Activated naive CD8-positive, alpha-beta T cell treated with anti-CD3 and anti-CD28 coated beads, Interleukin-2, amount 10 ng/mL, durations not matched to agents 7 days and 5 days (primary cell): ENCODE measurements at places on chromosomes 12 and 14. TPM values are rescaled to one million over a fixed set of nuclear protein-coding genes. Genes with fewer than 3 reads are reported as not detected.
A peak's percentile ranks its signal among the peaks of the same experiment; 100 is the strongest.

Gene OGFOD2
- 35.5 TPM for total RNA-seq

Gene PLA2G1B
- not detected for total RNA-seq

Gene SLC7A8
- 1.8 TPM for total RNA-seq

Gene GALNT8
- total RNA-seq, result 0.33 TPM

Gene TPPP2
- total RNA-seq, result not detected

Gene PMEL
- 0.42 TPM for total RNA-seq

Gene CIROP
- not detected for total RNA-seq

GRCh38 chr12:89949457-89950195 is 241.0 kb upstream of the ATP2B1 start:
- H3K27ac ChIP-seq, result no peak overlapping the region
- H3K36me3 ChIP-seq, result peaks cover 2% of the 10 kb centered on the region
- no peaks in the 10 kb centered on the region for H3K27me3 ChIP-seq
- H3K4me1 ChIP-seq, result peaks cover 16% of the 10 kb centered on the region
- H3K4me3 ChIP-seq, result peak overlapping the region; percentile 44

- no peak overlapping the region for H3K27ac ChIP-seq
- no peaks in the 10 kb centered on the region for H3K36me3 ChIP-seq
- H3K4me3 ChIP-seq, result no peak overlapping the region
- H3K27me3 ChIP-seq, result no peaks in the 10 kb centered on the region
Observed at GRCh38 chr14:51039252-51039651, 55.7 kb downstream of the TRIM9 start.

DNA sequence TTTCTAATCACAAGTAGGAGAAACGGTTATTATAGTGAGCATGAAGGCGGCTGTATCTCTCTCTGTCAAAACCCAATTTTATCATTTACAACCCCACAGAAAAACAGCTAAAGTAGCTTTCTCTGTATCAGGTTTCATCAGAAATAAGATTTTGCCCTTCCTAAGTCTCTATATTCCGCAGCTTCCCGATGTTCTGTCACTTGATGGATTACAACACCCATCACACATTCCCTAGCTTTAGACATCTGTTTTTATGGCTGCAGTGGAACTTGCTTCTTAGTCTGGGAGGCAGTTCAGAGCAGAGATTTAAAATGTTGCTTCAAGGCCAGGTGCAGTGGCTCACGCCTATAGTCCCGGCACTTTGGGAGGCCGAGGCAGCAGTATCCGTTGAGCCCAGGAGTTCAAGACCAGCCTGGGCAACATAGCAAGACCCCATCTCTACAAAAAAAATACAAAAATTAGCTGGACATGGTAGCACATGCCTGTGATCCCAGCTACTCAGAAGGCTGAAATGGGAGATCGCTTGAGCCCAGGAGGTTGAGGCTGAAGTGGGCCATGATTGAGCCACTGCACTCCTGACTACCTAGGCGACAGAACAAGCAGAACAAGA is 27.6 kb upstream of the FOXN3 start:
- DNase-seq, result no peak
- H3K36me3 ChIP-seq, result peaks cover 29% of the 10 kb centered on the region
- H3K4me3 ChIP-seq, result peak overlapping the region; percentile 76
- H3K4me1 ChIP-seq, result peaks cover 44% of the 10 kb centered on the region
- H3K27ac ChIP-seq, result peak overlapping the region; percentile 91

DNA sequence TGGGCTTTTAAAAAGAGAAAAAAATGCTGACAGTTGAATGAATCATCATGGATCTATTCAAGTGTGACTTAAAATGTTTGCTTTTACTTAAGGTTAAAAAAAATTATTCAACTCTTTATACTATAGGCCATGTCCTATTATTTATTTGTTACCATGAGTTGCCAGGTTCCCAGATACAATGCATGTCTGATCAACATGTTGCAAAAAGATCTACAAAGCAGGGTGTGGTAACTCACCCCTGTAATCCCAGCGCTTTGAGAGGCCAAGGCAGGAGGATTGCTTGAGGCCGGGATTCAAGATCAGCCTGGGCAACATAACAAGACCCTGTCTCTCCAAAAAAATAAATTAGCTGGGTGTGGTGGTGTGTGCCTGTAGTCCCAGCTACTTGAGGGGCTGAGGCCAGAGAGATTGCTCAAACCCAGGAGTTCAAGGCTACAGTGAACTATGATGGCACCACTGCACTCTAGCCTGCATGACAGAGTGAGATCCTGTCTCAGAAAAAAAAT is 460.8 kb downstream of the BCAT1 start:
- H3K36me3 ChIP-seq, result no peaks in the 10 kb centered on the region
- no peak overlapping the region for H3K27ac ChIP-seq
- no peak overlapping the region for H3K4me3 ChIP-seq
- no peak for DNase-seq
- no peaks in the 10 kb centered on the region for H3K27me3 ChIP-seq
- H3K4me1 ChIP-seq, result no peaks in the 10 kb centered on the region

- peak overlapping the region; percentile 29 for H3K4me3 ChIP-seq
- H3K36me3 ChIP-seq, result no peaks in the 10 kb centered on the region
- no peak for DNase-seq
- H3K27me3 ChIP-seq, result peaks cover 2% of the 10 kb centered on the region
Observed at GRCh38 chr14:92759300-92759678, 10.9 kb upstream of the LGMN start.

DNA sequence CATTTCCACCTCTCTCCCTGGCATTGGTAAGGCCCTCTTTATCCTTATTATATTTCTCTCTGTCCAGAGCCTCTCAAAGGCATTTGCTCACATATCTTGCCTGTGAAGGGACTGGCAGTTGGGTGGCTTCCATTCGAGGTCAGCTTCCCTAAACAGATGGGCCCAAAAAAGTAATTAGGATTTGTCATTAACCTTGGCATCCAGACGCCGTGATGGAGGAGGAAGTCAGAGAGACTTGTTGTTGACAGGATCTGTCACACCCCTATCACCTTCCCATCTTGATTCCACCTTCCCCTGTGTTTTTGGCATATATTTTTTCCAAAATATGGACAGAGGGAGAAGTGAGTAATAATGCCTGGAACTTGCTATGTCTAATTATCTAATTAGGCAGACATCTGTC is 54.0 kb upstream of the OAS1 start:
- H3K27ac ChIP-seq, result no peak overlapping the region
- DNase-seq, result no peak
- H3K36me3 ChIP-seq, result no peaks in the 10 kb centered on the region
- H3K4me3 ChIP-seq, result no peak overlapping the region
- H3K4me1 ChIP-seq, result no peaks in the 10 kb centered on the region

- H3K36me3 ChIP-seq, result peaks cover 10% of the 10 kb centered on the region
- no peak for DNase-seq
- H3K4me1 ChIP-seq, result no peaks in the 10 kb centered on the region
- no peak overlapping the region for H3K27ac ChIP-seq
Observed at GRCh38 chr14:102344485-102344884, 18.2 kb downstream of the CINP start.

DNA sequence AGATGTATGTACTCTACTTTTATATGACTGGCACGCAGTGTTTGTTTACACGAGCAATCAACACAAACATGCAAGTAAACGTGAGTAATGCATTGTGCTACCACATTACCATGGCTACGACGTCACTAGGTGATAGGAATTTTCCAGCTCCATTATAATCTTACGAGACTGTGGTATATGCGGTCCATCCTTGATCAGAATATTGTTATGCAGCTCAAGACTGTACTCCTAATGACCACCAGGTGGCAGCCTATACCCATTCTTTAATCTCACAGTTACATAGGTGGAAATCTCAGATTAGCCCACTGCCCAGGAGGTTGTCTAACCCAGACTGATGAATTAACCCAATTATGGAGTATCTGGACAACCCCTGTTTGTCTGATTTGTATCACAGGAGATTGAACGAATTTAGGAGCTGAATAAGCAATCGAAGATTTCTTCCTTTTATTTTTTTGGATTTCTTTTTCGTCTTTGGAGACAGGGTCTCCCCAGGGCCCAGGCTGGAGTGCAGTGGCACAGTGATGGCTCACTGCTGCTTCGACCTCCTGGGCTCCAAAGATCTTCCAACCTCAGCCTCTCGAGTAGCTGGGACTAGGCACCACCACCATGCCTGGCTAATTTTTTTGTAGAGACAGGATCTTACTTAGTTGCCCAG is 8.7 kb upstream of the TESPA1 start:
- peaks cover 4% of the 10 kb centered on the region for H3K36me3 ChIP-seq
- H3K27ac ChIP-seq, result no peak overlapping the region
- peaks cover 33% of the 10 kb centered on the region for H3K4me1 ChIP-seq

- H3K27me3 ChIP-seq, result peaks cover 62% of the 10 kb centered on the region
- H3K36me3 ChIP-seq, result no peaks in the 10 kb centered on the region
- H3K4me1 ChIP-seq, result peaks cover 8% of the 10 kb centered on the region
- DNase-seq, result peak; percentile 67
- no peak overlapping the region for H3K27ac ChIP-seq
Observed at GRCh38 chr14:62117010-62117750, 355.0 kb downstream of the SNAPC1 start.

- no peak overlapping the region for H3K4me3 ChIP-seq
- H3K27ac ChIP-seq, result no peak overlapping the region
- DNase-seq, result no peak
- no peaks in the 10 kb centered on the region for H3K27me3 ChIP-seq
- peaks cover 1% of the 10 kb centered on the region for H3K4me1 ChIP-seq
Observed at GRCh38 chr12:112489456-112489855, 70.7 kb downstream of the PTPN11 start.

- no peak overlapping the region for H3K4me3 ChIP-seq
- H3K36me3 ChIP-seq, result no peaks in the 10 kb centered on the region
- no peak overlapping the region for H3K27ac ChIP-seq
- H3K4me1 ChIP-seq, result no peaks in the 10 kb centered on the region
- DNase-seq, result no peak
- H3K27me3 ChIP-seq, result no peaks in the 10 kb centered on the region
Observed at GRCh38 chr12:43069768-43070221, 480.2 kb upstream of the PRICKLE1 start.

GRCh38 chr12:1533205-1533601 is 61.2 kb downstream of the FBXL14 start:
- H3K27ac ChIP-seq, result no peak overlapping the region
- H3K4me1 ChIP-seq, result peaks cover 23% of the 10 kb centered on the region
- H3K36me3 ChIP-seq, result no peaks in the 10 kb centered on the region
- peak overlapping the region; percentile 63 for H3K4me3 ChIP-seq
- DNase-seq, result peak; percentile 38

- DNase-seq, result peak; percentile 71
- H3K4me1 ChIP-seq, result peaks cover 70% of the 10 kb centered on the region
- peaks cover 13% of the 10 kb centered on the region for H3K36me3 ChIP-seq
- peak overlapping the region; percentile 73 for H3K4me3 ChIP-seq
- H3K27me3 ChIP-seq, result no peaks in the 10 kb centered on the region
Observed at GRCh38 chr14:93962701-93963601, 13.4 kb downstream of the ASB2 start.

DNA sequence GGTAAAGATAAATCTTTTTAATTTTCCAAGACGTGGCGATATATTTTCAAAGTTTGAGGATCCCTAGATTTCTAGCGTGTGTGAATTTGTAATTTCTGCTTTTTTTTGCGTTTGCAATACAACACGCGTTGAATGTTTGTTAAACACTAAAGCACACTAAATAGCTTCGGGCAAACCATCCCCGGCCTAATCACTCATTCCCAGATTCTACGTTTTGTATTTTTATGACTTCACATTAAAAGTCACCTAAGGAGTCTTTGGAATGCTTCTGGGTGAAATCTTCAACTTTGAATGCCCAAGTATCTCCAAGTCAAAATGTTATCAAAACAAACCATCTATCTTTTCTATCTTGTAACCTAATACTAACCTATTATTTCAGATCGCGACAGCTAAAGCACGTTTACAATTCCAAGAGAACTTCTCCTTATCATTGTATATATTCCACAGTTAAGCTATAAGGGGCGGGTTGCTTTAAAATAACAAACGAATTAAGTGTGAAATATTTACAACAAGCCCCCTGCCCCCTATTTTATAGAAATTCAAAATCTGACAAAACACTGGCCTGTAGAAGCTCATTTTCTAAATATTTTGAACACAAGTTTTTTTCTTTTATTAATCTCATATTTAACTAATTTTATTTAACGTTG is 1.1 kb downstream of the ALX1 start:
- peaks cover 56% of the 10 kb centered on the region for H3K27me3 ChIP-seq
- peak overlapping the region; percentile 58 for H3K4me3 ChIP-seq
- DNase-seq, result no peak

GRCh38 chr12:32918890-32919801 is 22.6 kb upstream of the PKP2 start:
- no peak overlapping the region for H3K4me3 ChIP-seq
- peaks cover 2% of the 10 kb centered on the region for H3K27me3 ChIP-seq
- no peaks in the 10 kb centered on the region for H3K4me1 ChIP-seq
- H3K27ac ChIP-seq, result no peak overlapping the region
- no peak for DNase-seq

- no peak overlapping the region for H3K4me3 ChIP-seq
- H3K4me1 ChIP-seq, result no peaks in the 10 kb centered on the region
- DNase-seq, result no peak
- peaks cover 2% of the 10 kb centered on the region for H3K27me3 ChIP-seq
- H3K27ac ChIP-seq, result no peak overlapping the region
- H3K36me3 ChIP-seq, result no peaks in the 10 kb centered on the region
Observed at GRCh38 chr14:92382677-92383076, 59.7 kb downstream of the SLC24A4 start.

DNA sequence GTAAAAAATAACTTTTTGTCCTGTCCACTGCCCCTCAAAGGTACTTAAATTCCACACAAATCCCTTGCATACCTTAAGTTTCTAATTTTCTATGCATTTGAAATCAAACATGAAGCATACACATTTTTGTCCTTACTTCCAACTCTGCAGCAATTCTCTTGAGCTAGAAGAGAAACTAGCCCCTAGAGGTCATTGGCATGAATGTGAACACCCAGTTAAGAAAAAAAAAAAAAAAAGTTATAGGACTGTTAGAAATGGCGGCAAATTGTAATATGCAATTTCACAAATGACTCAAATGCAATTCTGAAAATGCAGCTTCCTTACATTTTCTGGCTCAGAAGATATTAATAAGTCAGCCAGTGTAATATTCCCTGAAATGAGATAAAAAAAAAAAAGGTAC is 4.6 kb upstream of the ESR2 start:
- H3K4me3 ChIP-seq, result no peak overlapping the region
- peaks cover 12% of the 10 kb centered on the region for H3K4me1 ChIP-seq
- peaks cover 21% of the 10 kb centered on the region for H3K27me3 ChIP-seq
- H3K27ac ChIP-seq, result no peak overlapping the region
- no peak for DNase-seq
- H3K36me3 ChIP-seq, result no peaks in the 10 kb centered on the region

DNA sequence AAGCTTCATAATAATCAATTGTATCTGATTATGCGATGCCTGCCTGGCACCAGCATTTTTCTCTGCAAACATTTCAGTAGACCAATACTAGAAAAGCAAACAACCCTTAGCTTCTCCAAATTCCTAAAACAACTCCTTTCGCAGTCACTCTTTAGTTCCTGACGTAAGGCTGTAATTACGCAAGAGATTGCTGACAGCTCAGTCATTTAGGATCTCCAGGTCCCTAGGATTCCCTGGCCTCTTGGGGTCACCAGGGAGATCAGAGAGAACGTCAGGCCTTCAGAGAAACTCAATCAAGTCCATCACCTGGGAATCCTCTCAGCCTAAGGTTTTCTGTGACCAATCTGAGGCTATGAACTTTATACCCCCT is 390.6 kb downstream of the PAWR start:
- no peak overlapping the region for H3K4me3 ChIP-seq
- DNase-seq, result no peak
- H3K36me3 ChIP-seq, result no peaks in the 10 kb centered on the region
- H3K27ac ChIP-seq, result no peak overlapping the region
- no peaks in the 10 kb centered on the region for H3K27me3 ChIP-seq

GRCh38 chr12:108390495-108391203 is 51.5 kb upstream of the CMKLR1 start:
- no peak overlapping the region for H3K27ac ChIP-seq
- no peak for DNase-seq
- no peaks in the 10 kb centered on the region for H3K4me1 ChIP-seq
- no peaks in the 10 kb centered on the region for H3K36me3 ChIP-seq
- no peak overlapping the region for H3K4me3 ChIP-seq
- peaks cover 2% of the 10 kb centered on the region for H3K27me3 ChIP-seq

GRCh38 chr12:68785823-68786222 is 22.2 kb upstream of the MDM2 start:
- no peaks in the 10 kb centered on the region for H3K36me3 ChIP-seq
- H3K4me3 ChIP-seq, result no peak overlapping the region
- H3K27me3 ChIP-seq, result no peaks in the 10 kb centered on the region
- no peak for DNase-seq
- H3K4me1 ChIP-seq, result peaks cover 5% of the 10 kb centered on the region
